ENCODE measurements at places on chromosomes 7 and 10.

GRCh38 chr10:118753331-118754228, 1.2 kb downstream of the CACUL1 start:
- no peak for DNase-seq

DNA sequence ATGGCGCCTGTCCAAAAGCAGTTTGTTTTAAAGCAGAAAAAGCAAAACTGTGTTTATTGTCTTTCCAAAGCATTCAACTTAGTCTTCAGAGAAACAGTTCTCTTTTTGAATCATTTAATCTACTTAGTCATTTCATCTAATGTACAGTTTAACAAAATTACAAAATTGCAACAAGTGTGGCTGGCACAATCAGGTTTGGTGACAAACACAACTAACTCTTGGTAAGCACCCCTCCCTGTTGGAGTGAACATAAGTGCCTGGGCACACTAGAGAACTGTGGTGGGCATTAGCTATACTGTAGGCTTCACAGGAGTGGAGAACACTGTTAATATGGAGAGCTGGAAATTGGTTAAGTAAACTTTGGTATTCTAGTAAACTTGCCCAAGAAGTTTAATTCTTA, 6.9 kb downstream of the CREM start:
- no peak for DNase-seq

GRCh38 chr7:33841705-33842129, 63.6 kb upstream of the BMPER start:
- DNase-seq: no peak

DNA sequence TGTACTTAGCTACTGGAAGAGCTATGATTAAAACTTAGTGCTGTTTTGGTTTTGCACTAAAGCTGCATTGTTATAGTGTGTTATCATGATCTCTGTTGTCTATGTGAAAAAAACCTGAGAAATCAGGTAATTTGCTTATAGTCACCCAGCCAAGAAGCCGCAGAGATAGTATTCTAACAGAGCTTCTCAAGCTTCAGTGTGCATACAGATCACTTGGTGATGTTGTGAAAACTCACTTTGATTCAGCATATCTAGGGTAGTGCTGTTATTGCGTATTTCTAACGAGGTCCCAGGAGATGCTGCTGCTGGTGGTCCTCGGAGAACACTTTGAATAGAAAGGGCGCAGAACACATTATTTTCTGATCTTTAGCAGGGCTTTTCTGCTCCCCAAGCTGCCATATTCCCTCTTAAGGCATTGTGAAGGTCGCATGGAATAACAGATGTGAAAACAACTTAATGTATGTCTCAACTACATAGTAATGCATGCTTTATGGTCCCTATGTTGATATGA, 68.4 kb upstream of the PDCD4 start:
- no peak for DNase-seq

DNA sequence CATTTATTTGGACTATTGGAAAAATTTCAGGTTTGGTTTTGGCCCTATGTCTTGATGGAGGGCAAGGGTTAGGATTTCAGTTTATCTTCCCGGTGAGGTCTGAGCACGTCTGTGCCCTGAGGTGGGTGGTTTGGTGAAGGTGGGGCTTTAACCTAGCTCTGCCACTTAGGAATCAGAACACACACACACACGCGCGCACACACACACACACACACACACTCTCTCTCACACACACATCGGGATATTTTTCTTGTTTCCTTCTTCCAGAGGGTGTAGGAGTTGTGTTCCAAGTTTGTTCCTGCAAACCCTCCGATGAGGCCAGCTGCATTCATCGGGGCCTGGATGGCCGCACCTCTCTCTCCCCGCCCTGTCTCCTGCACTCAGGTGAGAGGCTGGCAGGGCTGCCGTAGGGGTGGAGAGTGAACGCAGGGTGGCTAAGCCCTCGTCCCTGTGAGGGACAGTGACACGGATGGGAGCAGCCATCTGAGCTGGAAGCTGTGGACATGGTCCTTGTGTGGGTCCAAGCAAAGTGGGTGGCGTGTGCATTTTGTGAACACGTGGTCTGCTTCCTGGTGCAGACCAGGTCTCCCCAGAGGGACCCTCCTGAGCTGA, 34.2 kb downstream of the CHST12 start:
- DNase-seq: no peak

DNA sequence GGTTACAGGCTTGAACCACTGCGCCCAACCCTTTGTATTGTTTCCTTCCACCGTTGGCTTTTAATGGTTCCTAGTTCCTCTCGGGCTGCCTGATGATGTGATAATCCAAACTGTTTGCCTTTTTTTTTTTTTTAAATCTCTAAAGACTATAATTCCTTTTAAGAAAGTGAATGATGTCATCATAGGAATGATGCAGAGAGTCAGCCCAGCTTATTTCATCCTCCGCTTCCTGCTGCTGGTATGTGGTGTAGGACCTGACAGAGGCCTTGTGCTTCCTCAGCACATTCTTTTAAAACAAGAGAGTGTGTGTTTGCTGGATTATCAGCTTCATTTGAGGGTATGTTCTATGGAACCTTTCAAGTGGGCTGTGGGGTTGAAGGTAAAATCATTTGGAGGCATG, 241.4 kb downstream of the LRMDA start:
- DNase-seq: no peak

DNA sequence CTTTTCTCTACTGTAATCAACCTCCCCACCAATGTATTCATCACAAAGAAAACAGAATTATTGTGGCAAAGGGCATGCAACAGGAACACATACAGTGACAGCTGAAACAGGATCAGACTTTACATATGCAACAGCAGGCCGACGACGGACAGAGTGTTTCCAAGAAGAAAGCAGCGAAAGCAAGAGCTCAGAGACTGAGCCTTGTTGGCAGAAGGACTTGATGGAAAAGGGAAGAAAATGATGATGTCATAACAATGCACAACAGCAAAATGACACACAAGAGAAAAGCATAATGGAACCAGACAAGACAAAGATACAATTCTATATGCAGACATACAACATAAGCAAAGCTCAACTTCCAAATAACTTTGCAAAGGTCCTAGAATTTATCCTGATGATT, 106.5 kb downstream of the ARHGAP12 start:
- peak; percentile 34 for DNase-seq

- no peak for DNase-seq
These were observed 195.1 kb downstream of the CCSER2 start for GRCh38 chr10:84523526-84523925.

DNA sequence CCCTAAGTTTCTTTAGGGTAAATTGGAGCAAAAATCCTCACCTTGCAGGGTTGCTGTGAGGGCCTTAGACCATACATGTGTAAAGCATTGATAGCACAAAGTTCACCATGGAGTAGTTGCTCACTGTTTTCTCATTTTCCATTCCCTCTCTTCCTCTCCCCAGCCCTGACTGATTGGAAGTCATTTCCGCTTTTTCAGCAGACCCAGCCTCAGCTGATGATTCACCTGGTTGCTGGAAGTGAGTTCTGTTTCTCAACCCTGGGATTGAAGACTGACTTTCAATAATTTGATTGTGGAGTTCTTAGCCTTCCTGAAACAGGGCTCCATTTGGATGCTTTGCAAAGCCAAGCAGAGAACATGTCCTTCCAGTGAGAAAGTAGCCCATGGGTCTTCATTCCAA, 107.0 kb downstream of the PLXNA4 start:
- no peak for DNase-seq

DNA sequence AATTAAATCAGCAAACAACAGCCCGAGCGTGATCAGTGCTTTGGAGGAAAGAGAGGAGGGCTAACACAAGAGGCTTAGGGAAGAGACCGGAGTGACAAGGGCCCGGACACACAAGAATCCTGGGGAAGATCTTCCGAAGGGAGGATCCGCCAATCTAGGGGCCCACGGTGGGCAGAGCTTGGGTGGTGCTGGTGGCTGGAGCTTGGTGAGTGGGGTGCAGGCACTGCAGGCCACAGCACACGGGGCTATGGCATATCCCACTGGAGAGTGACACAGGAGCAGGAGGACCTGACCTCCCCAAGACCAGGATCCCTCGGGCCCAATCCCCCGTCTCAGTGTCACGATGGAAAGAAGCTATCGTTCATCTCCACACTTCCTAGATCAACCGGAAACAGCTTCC, 471.3 kb upstream of the FOXK1 start:
- DNase-seq: no peak

Measured in glutamatergic neuron (in vitro differentiated cells).